ENCODE measurements at places on chromosomes 2 and 18. TPM values are rescaled to one million over a fixed set of nuclear protein-coding genes. Genes with fewer than 3 reads are reported as not detected.
A peak's percentile ranks its signal among the peaks of the same experiment; 100 is the strongest.

DNA sequence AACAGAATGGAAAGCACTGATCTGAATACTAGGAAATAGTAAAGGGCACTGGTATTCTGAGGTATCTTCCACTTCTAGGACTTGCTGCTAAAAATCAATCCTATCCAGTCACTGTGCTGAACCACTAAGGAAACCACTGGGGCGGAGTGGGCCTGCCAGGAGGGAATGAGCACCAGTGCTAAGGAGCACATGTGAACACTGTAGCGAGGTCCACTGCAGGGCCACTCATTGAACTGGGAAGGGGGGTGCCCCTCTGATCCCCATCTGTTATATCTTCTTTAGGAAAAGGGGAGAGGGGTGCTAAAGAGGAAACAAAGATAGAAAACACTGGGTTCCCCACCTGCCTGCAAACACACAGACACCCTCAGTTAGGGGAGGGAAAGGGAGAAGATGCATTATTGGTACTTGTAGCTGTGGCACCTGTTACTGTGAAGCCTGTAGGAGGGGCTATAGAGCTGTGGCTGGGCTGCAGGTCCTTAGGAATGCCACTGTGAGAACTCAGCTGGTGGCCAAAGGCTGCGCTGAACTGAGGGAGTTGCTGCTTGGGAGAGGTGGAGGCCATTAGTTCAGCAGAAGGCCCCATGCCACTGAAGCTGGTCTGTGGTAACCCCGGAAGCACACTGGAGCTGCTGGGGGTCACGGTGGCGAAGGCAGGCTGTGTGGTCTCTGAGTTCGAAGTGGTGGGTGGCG is 81.8 kb downstream of the INO80D start:
- DNase-seq = no peak

GRCh38 chr2:189836644-189837043 is 52.4 kb downstream of the PMS1 start:
- DNase-seq = no peak

DNA sequence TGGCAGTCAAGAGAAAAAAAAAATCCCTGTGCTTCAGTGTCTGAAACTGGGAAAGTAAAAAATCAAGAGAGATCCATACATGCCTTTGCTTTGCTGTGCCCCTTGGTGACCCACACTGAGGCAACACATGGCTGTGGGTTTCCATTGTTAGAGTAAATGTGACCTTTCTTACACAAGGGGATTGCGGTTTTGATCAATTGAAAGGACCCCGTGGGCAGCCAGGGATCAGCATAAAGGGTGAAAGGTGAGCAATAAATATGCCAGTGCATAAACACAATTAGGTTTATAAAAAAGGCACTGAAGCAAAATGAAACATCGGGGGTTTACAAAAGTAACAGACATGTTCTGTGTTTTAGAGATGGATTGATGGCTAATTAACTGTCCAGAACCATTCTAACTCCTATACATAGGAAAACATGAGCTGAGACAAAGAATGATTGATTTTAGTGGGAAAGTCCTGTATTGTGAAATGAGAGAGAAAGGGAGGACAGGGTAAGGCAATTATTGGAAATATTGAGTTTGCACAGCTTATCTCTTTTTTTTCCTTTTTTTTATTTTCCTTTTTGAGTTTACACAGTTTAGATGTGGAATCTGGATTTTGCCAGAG is 40.7 kb upstream of the BBS5 start:
- DNase-seq = no peak

- no peak for DNase-seq
Measured at GRCh38 chr2:193584522-193584938, 1389.8 kb upstream of the TMEFF2 start.

GRCh38 chr2:227880460-227880859 is 9.0 kb downstream of the DAW1 start:
- no peak for DNase-seq

GRCh38 chr2:30686000-30686399 is 121.2 kb downstream of the CAPN13 start:
- DNase-seq = peak; percentile 17

Gene OST4
- total RNA-seq = 413 TPM

DNA sequence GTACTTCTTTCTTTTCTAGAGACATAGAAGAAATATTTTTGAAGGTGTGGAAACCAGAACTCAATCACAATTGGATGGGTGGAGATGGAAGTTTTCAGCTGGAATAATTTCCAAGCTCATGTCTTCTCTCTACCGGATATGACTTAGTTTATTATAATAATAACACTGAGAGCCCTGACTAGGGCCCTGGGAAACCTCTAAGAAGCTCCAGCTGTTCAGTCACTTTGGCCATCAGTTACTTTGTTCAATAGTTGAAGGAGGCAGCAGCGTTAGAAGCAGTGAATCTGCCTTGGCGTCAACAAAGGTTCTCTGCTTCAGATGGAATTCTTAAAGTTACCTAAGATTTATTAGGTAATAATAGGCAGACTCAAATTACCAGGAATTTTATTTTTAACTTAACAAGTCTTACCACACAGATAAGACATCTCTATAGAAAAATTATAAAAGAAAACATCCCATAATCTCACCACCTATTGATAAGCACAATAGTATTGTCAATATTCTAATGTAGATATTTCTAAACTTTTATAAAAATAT is 293.8 kb upstream of the CHAC2 start:
- no peak for DNase-seq

Gene LRP1B
- total RNA-seq = 0.81 TPM

GRCh38 chr18:62409821-62410220 is 84.7 kb downstream of the TNFRSF11A start:
- no peak for DNase-seq

- no peak for DNase-seq
Measured at GRCh38 chr18:67072791-67073190, 443.7 kb downstream of the DSEL start.

DNA sequence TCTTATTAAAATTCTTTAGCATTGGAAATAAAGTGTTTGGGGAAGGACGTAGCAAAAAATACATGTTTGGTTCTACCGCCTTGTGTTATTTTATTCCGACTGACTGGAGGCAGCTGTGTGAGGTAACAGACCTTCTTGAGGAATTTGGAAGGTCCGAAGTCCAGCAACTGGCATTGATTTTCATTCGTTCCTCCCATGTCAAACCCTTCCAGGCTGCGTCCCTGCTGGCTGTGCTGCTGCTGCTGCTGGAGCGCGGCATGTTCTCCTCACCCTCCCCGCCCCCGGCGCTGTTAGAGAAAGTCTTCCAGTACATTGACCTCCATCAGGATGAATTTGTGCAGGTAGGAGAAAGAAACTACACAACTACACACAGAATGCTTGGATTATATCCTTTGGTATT is 21.8 kb downstream of the CNDP1 start:
- no peak for DNase-seq

Gene CD8B2
- not detected for total RNA-seq

DNA sequence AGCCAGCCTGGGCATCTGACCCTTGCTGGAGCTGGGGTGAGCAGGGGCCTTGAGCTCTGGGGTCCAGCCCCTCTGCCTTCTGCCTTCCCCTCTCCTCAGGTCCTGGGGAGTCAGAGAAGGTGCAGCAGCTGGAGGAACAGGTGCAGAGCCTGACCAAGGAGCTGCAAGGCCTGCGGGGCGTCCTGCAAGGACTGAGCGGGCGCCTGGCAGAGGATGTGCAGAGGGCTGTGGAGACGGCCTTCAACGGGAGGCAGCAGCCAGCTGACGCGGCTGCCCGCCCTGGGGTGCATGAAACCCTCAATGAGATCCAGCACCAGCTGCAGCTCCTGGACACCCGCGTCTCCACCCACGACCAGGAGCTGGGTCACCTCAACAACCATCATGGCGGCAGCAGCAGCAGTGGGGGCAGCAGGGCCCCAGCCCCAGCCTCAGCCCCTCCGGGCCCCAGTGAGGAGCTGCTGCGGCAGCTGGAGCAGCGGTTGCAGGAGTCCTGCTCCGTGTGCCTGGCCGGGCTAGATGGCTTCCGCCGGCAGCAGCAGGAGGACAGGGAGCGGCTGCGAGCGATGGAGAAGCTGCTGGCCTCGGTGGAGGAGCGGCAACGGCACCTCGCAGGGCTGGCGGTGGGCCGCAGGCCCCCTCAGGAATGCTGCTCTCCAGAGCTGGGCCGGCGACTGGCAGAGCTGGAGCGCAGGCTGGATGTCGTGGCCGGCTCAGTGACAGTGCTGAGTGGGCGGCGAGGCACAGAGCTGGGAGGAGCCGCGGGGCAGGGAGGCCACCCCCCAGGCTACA is 3.8 kb downstream of the EMILIN1 start:
- DNase-seq = no peak

Gene SERPINB4
- not detected for total RNA-seq

Gene AMER3
- not detected for total RNA-seq

DNA sequence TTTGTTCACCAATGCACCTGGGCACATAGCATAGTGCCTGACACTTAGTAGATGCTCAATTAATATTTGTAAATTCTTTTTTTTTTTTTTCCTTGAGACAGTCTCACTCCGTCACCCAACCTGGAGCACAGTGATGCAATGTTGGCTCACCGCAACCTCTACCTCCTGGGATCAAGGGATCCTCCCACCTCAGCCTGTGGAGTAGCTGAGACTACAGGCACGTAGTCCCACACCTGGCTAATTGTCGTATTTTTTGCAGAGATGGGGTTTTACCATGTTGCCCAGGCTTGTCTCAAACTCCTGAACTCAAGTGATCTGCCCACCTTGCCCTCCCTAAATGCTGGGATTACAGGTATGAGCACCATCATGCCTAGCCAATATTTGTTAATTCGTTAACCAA is 23.2 kb upstream of the LPIN2 start:
- no peak for DNase-seq
